Activated B cell treated with CpG ODN at 0.5 μM for 24 hours (primary cell): ENCODE measurements at places on chromosomes 1 and 21. TPM values are rescaled to one million over a fixed set of nuclear protein-coding genes. Genes with fewer than 3 reads are reported as not detected.

- no peaks in the 10 kb centered on the region for H3K4me1 ChIP-seq
- H3K27me3 ChIP-seq, result no peaks in the 10 kb centered on the region
- peaks cover 2% of the 10 kb centered on the region for H3K36me3 ChIP-seq
- no peak for DNase-seq
- H3K27ac ChIP-seq, result no peak overlapping the region
These were observed 31.6 kb downstream of the UTS2 start for GRCh38 chr1:7821282-7821681.

DNA sequence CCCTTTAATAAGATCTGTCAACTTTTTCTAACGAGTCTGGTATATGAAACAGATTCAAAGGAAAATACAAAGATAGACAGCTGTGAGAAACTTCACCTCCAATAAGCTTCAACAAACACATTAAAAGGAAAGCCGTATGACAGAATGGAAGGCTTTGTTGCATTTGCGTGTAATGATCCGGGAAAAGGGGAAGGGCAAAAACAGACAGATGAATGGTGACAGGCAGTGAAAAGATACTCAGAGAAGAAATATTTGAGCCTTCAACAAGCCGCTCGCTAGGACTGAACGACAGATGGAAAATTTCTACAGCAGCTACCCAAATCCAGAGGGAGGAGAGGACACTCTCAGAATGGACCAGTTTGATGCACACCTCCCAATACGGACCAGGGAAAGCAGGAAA is 14.9 kb downstream of the COPA start:
- no peak overlapping the region for H3K27ac ChIP-seq
- peaks cover 86% of the 10 kb centered on the region for H3K36me3 ChIP-seq
- no peak overlapping the region for H3K4me3 ChIP-seq
- H3K4me1 ChIP-seq, result no peaks in the 10 kb centered on the region

The NUDT4B gene
- 1.9 and 3.4 TPM in 2 replicates for total RNA-seq

- H3K27ac ChIP-seq, result no peak overlapping the region
- no peak for DNase-seq
- H3K4me3 ChIP-seq, result no peak overlapping the region
- H3K27me3 ChIP-seq, result no peaks in the 10 kb centered on the region
These were observed 16.3 kb downstream of the SOX13 start for GRCh38 chr1:204089044-204089751.

- H3K27ac ChIP-seq, result no peak overlapping the region
- peaks cover 9% of the 10 kb centered on the region for H3K4me1 ChIP-seq
- peaks cover 32% of the 10 kb centered on the region for H3K27me3 ChIP-seq
These were observed 15.2 kb downstream of the SAMD11 start for GRCh38 chr1:938711-939489.
